ENCODE measurements at places on chromosomes 12 and 14.

- no peak for DNase-seq
Observed at GRCh38 chr12:46343118-46343852, 29.3 kb downstream of the SLC38A2 start.

GRCh38 chr14:104095426-104096310 lies 10.2 kb downstream of the ASPG start:
- DNase-seq = no peak

DNA sequence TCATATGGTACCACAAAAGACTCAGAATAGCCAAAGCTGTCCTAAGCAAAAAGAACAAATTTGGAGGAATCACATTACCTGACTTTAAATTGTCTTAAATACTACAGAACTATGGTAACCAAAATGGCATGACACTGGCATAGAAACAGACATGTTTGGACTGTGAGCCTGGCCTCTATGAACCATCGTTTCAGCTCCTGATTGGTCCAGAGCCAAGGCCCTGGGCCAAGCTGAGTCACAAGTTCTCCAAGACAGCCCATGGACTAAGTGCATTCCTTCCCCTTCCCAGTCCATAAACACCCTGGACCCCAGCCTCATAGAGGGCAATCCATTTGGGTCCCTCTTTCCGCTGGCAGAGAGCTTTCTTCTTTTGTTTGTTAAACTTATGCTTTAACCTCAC lies 12.1 kb upstream of the PRR4 start:
- DNase-seq = no peak

- no peak for DNase-seq
Observed at GRCh38 chr12:121446750-121447149, 46.8 kb downstream of the RNF34 start.

GRCh38 chr12:121059031-121059898 lies 20.2 kb upstream of the OASL start:
- DNase-seq = no peak

All from ELF-1 (cell line).